ENCODE measurements at places on chromosomes 1 and 21.
A peak's percentile ranks its signal among the peaks of the same experiment; 100 is the strongest.

DNA sequence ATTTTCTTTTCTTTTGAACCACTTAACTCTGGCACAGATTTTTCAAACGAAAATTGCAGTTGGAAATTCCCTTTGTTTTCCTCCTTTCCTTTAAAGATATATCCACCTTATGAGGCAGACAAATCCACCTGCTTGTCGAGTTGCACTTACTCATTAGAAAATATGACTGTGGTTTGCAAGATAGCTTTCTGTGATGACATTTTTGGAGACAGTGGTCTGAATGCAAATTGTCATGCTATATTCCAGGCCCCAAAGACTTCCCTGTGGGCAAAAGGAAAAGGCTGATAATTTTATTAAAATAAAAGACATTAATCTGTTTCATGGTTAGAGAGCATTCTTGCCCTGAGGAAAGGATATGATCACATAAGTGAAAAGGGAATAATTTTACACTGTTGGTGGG, 120.6 kb downstream of the TNFSF18 start:
- no peak for DNase-seq

- DNase-seq, result no peak
Observed at GRCh38 chr1:3003039-3003940, 18.0 kb upstream of the ACTRT2 start.

- DNase-seq, result no peak
Observed at GRCh38 chr1:174160603-174161002, 1.3 kb downstream of the RABGAP1L start.

GRCh38 chr1:175388285-175388684, 195.7 kb upstream of the KIAA0040 start:
- DNase-seq, result no peak

DNA sequence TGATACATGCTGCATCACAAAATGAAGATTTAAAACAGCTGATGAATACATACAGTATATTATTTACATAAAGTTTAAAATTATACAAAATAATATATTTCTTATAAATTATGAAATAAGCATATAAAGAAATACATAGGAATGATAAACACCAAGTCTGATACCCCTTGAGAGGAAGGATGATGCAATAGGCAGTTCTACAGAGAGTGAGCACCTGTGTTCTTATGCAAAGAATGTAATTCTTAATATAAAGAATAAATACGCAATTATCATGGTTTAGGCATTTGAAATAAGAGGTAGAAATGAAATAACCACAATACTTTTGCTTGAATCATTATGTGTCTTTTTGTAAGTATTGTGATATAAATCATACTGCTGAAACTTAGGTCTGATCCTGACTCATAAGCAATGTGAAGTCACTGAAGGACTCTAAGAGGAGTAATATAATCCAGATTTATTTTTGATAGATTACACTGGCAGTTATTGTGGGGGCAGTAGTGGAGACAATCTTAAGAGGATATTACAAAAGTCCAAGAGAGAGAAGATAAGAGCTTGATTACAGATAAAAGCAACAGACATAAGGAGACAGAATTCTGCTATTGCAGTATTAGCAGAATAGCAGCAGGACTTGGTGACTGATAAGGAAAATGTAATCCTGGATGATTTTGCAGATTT, 39.0 kb downstream of the TTLL7 start:
- no peak for DNase-seq

DNA sequence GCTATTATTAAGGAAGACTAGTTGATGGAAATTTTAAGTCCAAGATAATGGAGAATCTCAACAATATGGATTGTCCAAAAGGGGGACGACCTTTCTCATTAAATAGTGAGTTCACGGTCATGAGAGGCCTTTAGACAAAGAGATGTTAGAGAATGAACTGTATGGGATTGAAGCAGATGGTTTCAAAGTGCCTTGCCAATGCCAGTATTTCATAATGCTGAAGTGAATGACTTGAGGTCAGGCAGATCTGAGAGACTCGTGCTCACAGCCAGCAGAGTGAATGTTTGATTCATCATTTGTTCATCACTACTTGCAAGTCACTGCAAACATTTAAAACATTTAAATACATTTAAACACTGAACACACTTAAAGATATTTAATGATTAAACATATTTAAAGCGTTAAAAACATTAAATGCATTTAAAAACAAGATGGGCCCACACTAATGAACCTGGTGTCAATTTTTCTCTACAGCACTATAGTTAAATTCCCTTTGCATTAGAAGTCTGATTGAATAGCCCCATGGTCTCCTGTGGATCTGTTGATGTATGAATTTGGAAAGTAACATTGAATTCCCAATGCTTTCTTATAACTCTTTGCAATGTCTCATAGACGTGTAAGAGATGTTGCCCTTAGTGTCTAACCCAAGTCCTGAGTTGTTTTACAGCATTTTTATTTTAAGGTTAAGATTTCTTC, 80.7 kb downstream of the TGFB2 start:
- DNase-seq, result no peak

GRCh38 chr1:156505679-156506298, 5.2 kb upstream of the MEF2D start:
- no peak for DNase-seq

DNA sequence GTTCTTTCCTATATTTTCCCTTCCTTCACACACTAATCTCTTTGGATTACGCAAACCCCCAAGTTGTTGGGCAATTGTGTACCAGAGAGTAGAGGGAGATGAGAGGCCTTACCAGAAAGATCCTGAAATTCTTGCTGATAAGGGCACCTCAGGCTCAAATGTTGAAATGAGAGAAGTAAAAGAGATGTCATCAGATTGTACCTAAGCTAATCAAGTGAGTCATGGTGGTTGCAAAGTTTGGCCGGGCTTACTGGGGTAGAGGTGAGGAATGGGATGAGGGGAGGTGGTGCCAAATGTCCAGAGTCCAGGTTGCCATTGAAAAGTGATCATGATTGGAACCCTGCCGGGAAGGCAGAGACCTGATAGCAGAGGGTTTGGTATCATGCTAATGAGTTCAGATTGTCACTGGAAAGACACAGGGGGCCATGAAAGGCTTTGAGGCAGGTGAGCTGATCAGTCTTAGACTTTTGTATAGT, 43.1 kb downstream of the OPTC start:
- no peak for DNase-seq

DNA sequence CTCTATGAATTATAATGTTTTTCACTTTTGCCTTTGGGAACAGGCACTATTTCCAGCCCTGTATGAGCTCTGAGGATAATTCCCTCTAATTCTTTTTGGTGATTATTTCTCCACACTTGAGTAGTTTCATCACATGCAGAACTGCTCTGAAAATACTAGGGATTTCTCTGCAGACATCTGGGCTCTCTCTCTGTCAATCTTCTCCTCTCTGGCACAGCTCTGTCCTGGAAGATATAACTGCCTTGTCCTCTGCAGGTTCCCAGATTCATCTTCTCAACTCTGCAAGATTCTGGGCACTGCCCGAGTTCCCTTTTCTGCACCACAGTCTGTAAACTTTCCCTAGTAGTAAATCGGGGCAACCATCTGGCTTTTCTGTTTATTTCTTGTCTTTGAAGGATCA, 131.3 kb upstream of the FMN2 start:
- DNase-seq, result no peak

DNA sequence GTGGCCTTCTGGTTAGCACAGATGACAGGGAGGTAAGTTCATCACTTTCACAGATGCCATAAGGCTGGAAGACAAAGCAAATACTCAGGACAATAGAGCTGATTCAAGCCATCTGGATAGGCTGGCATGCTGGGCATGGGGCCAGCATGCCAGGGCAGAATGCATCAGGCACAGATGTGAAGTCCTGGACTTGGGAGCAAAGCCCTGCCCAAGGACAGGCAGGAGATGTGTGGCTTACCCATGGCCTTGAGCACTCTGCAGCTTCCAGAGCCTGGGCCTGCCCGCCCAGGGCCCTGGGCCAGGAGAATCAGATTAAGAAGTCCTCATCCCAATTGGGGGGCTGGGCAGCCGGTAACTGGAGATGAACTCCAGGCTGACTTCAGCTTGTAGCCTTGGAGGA, 135.7 kb upstream of the ZC3H12A start:
- DNase-seq, result no peak

- no peak for DNase-seq
Observed at GRCh38 chr1:49036700-49037099, 260.0 kb upstream of the BEND5 start.

DNA sequence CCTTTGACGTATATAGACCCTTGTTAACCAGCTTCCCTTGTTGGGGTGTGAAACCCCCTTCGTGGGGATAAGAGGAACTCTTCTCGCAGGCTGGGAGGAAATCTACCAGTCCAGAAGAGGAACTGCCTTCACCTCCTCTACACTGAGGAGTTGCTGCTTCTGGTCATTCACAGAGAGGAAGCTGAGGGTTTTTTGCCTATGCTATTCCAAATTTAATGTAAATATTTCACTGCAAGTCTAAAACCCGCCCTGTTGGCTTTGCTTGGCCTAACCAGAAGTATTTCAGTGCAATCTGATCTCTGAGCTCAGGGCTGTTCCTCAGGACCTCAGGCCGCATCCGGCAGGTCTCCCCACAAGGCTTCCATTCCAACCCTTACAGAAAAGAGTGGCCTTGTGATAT, 150.1 kb downstream of the HIVEP3 start:
- no peak for DNase-seq

- DNase-seq, result no peak
Observed at GRCh38 chr1:109040627-109040988, 1.3 kb downstream of the WDR47 start.

DNA sequence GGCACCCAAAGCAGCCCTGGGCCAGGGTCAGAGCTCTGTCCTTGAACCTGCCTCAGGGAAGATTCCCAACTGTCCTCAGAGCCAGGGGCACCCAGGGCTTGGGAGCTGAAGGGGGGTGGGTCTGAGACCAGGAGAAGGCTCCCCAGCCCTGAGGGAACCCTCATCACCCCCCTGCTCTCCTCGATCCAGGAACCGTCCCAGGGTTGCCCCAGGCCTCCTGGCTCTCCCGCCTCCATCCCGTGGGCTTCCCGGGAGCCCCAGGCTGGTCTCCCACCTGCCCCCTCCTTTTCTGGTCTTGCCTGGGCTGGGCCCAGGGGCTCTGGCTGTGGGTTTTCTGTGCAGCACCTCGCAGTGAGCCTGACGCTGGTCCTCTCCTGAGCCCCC, 6.7 kb upstream of the SAMD11 start:
- DNase-seq, result peak; percentile 10

DNA sequence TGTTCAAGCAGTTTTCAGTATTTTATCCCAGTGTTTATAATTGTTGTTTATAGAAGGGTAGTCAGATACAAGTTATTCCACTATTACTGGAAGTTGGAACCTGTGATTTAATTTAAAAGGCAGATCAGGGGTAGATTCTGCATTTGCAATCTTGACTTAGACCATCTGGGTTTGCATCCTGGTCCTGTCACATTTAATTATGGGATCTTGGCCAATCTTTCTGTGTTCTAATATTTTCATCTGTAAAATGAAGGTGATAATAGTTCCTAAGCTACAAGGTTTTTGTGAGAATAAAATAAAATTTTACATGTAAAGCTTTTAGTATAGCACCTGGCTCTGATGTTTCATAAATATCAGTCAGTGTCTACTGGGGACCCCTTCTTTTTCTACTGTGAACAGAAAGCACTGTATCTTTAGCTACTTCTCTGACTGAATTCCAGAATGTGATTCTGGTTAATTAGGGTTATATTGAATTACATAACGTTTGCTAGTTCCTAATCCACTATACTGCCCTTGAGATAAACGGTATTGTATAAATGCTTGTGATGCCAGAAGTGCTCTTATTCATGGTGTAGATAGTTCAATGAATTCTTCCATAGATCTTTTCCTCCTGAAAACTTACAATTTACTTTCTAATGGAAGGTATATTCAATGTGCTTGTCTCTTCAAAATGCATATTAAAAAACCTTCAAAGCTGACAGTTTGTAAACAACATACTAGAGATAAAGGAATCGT, 131.0 kb downstream of the KCNK1 start:
- no peak for DNase-seq

- no peak for DNase-seq
Observed at GRCh38 chr1:40059338-40059959, 18.9 kb downstream of the CAP1 start.

- DNase-seq, result peak; percentile 66
Observed at GRCh38 chr1:44903011-44903680, 60.1 kb upstream of the PTCH2 start.

DNA sequence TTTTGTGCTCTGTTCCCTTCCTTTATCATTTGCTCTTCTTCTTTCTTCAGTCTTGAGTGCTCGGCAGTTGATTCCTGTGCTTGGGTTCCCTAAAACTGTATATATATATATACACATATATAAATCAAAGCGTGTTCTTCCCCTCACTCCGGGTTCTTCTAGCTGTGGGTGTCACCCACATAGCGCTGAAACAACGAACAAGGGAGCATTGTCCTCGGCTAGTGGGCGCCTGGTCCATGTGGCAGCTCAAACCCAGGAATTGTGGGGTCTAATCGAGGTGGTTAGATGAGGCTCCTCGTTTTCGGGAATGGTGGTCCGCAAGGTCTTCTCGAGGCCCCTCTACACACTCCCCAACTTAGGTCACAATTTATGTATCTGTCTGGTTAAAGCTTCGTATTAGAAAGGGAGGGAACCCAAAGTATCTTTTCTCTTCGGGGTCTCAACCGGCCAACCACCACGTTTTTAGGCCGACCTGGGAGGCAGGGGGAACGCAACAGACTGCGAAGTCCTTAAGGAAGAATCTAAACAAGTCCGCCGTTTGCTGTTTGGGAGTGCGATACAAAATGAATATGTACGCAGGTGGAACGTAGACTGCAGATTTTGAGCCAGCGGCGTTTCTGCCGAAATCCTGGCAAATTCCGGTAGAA, 504 bp upstream of the SDHC start:
- no peak for DNase-seq

DNA sequence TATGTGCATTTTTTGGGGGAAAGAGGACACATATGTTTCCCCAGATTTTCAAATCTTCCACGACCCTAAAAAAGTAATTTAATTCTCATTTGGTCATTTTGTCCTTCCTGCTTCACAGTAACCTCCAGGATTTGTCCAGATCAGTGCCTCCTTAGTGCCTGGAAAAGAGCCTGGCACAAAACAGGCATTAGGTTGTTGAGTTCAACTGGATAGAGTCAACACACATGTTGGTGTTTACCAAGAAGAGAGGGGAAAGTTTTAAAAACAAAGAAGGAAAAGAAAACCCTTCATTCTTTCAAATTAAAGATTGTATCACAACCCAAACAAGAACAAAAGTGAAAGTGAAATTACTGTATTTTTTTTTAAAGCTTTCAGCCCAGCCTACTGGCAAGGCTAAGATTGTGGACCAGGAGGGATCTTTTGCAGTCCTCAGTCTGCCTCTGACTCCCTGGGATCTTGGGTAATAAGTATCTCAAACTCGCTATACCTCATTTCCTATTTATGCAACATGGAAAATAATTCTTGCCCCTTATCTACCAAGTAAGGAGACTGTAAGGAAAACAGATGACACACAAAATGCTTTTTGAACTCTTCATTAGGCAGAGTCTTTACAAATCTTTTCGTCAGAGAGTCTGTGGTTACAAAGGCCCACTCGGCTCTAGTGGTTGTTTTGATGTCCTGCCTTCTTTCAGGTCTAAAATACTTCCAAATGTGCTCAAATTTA, 57.8 kb downstream of the ZNF281 start:
- no peak for DNase-seq

DNA sequence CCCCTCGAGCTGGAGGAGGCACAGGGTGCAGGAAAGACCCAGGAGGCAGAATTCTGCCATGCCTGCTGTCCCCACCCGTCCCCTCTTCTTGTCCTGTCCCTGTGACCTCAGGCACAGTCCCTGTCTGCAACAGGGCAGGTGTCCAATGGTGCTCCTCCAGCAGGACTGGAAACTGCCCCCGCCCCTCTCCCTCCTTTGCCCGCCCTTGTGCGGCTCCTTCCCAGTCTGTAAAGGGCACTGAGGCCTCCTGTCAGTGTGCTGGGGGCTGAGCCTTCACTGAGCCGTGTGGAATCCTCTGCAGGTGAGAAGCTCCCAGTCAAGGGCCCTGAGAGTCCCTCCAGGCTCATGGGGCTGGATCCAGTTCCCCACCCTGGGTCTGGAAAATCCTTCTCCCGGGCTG, 28.9 kb downstream of the PRDM16 start:
- peak; percentile 69 for DNase-seq

All from heart left ventricle (tissue), 16 donors.